ENCODE measurements at places on chromosomes 13 and 19.
A peak's percentile ranks its signal among the peaks of the same experiment; 100 is the strongest.

- DNase-seq = no peak
These were observed 78.9 kb upstream of the OLFM4 start for GRCh38 chr13:52949742-52950141.

GRCh38 chr19:49157445-49158224, at the start of gene TRPM4:
TSS of gene TRPM4 (plus strand) at chr19:49157792. CDS start at chr19:49157867, 75 bp downstream.
- DNase-seq = peak; percentile 79

DNA sequence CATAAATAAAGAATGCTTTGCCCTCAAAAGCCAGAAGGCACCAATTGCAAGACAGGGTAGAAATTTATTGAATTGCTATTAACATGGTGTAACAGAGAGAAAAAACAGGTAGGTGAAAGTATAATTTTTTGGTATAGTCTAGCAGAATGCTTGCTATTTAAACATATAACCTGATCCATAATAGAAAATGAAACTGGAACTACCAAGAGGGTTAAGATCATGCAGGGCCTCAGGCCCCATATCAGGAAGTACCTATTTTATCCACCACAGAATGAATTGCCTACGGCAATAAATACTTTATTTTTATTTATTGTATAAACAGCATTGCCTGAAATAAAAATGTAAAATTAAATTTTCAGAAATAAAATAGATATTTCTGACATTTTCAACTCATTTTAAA, 159.5 kb downstream of the PRR20E start:
- DNase-seq = no peak

GRCh38 chr13:67148161-67148571, 82.0 kb downstream of the PCDH9 start:
- no peak for DNase-seq

GRCh38 chr19:51064534-51065220, at the start of gene KLK13:
TSS of gene KLK13 (minus strand) at chr19:51065092. CDS start at chr19:51065067, 25 bp downstream.
- DNase-seq = no peak

DNA sequence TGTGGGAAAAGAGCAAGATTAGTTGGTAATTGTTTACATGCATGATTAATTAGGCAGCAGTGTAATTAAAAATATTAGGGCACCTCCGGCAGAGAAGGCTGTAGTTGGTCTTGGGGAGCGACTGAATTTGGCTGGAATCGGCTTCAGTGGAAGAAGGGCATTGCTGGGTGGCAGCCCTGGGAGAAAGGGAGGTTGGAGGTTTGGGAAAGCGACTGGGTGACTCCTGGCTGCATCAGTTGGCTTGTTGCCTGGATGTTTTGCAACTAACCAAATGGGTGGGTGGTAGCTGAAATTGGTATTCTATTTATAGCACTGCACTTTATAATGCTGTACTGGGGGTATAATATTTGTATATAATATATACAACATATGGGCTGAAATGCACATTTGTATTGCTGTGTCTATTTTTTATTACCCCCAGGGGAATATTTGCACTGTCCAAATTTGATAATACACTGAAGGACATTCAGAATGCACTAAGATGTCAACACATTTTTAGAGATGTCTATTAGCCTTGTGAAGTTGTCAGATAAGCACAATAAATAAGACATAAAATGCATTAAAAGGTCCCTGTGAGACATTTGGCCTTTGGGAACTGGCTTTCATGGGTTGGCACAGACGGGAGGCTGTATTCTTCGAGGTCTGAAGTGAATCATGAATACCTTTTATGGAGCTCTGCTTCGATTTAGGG, 1.7 kb downstream of the B3GLCT start:
- no peak for DNase-seq

GRCh38 chr13:110520431-110521295, 40.9 kb downstream of the RAB20 start:
- no peak for DNase-seq

DNA sequence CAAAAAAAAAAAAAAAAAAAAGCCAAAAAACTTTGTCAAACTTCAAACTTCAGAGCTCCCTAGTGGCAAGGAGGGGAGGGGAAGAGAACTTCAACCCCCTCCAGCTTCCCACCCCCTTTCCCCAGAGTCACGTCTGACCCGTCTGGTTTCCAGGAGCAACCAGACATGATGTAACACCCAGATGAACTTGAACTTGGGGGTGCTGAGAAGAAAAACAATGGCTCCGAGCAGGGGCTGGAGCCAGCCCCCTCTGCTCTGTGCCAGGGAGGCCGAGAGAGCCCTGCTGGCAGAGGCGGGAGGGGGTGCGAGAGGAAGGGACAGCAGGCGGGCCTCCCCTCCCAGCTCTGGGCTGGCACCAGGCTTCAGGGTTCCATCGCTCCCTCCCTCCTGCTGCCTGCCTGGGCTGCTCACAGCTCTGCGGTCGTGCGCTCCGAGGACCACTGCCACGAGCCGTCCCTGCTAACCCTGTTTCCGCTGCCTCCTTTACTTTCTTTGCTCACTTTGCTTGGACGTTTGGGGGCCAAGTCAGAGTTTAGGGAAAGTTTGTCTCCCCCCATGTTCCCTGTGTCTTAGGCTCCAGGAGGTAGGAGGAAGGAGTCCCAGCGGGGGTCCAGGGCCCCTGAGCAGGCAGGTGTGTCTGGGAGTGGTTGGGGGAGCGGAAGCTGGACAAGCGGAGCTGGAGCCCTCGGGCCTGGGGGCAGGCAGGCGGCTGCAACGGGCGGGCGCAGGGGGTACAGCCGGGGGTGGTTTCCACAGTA, 11.1 kb downstream of the LYL1 start:
- no peak for DNase-seq

GRCh38 chr13:111270126-111270525, 50.3 kb upstream of the TEX29 start:
- no peak for DNase-seq

DNA sequence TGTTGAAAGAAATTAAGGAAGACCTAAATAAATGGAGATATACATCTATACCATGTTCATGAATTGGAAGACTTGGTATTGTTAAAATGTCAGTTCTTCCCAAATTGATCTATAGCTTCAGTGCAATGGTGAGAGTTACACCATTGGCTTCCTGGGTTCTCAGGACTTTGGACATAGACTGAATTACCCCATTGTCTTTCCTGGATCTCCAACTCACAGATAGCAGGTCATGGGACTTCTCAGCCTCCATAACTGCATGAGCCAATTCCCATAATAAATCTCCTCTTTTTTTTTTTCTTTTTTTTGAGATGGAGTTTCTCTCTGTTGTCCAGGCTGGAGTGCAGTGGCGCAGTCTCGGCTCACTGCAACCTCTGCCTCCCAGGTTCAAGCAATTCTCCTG, 38.7 kb downstream of the CCNE1 start:
- DNase-seq = no peak

DNA sequence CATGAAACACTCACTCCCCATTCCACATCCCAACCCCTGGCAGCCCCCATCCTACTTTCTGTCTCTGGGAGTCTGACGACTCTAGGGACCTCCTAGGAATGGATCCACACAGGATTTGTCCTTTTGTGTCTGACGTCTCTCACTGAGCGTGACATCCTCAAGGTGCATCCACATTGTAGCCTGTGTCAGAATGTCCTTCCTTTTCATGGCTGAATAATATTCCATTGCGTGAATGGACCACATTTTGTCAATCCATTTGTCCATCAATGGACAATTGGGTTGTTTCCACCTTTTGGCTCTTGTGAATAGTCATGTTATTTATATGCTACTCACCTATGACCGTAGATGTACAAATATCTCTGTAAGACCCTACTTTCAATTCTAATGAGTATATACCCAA, 16.8 kb upstream of the NMRK2 start:
- DNase-seq = no peak

DNA sequence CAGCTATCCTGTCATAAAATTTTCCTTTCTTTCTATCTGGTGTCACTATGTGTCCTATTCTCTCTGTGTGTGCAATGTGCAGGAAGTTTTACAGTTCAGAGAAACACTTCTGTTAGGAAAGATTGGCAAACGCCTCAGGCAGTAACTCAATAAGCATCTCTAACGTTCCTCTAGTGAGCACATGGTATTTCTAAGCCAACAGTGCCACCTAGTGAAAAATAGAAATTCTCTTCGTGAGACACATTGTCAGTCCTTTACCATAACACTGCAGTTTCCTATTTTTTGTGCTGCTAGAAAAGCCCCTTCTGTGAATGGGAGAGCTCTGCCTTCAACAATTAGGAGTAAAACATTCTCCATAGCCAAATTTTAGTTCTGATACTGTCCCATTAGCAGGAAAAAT, 50.7 kb downstream of the ZNF723 start:
- no peak for DNase-seq

DNA sequence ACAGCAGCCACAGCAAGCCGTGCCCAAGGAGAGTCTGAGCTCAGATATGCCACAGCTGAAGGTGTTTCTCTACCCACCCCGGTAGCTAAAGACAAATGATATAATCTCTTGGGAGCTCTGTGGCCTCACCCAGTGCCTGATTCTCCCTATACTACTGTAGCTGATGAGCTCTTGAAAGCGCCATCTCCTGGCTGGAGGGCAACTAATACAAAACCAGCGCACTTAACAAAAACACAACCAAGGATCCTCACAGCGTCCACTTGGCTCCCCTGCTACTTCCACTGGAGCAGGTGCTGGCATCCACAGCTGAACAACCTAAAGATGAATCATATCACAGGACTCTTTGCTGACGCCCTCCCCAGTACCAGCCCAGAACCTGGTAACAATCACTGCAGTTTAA, 1212.0 kb downstream of the PCDH17 start:
- no peak for DNase-seq

DNA sequence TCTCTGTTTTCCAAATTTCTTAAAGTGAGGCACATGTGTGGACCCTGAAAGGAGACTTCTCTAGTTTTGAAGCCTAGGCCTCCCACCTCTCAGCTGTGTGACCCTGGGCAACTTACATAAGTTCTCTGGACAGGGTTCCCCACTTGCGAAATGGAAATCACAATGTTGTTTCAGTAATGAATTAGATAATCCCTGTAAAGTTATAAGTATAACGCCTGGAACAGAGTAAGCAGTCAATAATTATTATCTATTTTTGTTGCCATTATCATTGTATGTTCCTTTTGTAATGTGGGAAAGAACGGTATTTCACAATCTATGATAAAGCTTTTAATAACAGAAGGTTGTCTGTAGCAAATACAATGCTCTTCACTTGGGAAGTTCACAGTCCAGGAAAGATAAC, 437.3 kb upstream of the ZNF507 start:
- DNase-seq = no peak

GRCh38 chr13:25179011-25179410, 6.9 kb upstream of the AMER2 start:
- no peak for DNase-seq

DNA sequence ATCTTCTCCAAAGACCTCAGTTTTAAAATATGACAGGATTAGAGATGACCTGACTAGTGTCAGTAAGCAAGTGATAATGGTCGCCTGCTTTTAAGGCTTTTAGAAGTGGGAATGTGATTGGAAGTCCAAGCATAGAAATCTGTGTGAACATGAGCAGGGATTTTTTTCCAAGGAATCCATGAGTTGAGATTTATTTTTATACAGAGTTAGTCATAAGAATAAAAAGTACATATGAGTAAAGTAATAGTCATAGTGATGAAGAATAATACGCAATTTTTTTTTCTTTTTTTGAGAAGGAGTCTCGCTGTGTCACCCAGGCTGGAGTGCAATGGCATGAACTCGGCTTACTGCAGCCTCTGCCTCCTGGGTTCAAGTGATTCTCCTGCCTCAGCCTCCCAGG, 1.6 kb downstream of the ZNF546 start:
- no peak for DNase-seq

DNA sequence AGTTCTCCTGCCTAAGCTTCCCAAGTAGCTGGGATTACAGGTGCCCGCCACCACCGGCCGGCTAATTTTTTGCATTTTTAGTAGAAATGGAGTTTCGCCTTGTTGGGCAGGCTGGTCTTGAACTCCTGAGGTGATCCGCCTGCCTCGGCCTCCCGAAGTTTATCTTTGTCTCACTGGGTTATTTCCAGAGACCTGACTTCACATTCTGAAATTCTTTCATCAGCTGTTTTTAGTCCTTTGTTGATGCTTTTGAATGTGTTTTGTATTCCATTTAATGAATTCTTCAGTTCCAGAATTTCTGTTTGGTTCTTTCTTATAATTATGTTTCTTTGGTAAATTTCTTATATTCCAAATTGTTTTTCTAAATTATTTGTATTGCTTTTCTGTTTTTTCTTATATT, 55.4 kb upstream of the MLNR start:
- DNase-seq = no peak

DNA sequence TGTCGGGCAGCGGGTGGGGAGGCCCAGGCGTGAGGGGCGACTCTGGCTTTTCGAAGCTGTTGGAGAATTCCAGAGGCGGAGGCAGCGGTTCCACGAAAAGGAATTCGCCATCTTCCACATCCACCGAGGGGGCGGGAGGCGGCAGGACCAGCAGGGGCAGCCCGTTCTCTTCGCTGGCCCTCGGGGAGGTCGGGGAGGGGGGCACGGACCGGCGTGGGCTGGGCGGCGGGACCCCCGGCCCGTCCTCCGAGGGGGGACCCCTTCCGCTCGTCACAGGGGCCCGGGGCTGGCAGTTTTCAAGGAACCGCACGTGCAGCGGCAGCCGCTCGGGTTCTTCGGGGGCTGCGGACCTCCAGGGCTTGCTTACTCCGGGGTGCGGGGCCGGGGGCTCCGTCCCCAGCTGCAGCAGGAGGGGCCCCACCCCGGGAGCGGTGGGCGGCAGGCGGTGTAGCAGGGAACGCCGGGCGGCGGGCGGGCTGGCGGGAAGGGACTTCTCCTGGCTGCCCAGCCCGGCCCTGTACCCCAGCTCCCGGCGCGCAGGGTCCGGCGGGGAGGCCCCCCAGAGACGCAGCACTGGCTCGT, 18.0 kb downstream of the C19orf81 start:
- no peak for DNase-seq

- no peak for DNase-seq
These were observed 287.9 kb upstream of the NBEA start for GRCh38 chr13:34654203-34654602.

DNA sequence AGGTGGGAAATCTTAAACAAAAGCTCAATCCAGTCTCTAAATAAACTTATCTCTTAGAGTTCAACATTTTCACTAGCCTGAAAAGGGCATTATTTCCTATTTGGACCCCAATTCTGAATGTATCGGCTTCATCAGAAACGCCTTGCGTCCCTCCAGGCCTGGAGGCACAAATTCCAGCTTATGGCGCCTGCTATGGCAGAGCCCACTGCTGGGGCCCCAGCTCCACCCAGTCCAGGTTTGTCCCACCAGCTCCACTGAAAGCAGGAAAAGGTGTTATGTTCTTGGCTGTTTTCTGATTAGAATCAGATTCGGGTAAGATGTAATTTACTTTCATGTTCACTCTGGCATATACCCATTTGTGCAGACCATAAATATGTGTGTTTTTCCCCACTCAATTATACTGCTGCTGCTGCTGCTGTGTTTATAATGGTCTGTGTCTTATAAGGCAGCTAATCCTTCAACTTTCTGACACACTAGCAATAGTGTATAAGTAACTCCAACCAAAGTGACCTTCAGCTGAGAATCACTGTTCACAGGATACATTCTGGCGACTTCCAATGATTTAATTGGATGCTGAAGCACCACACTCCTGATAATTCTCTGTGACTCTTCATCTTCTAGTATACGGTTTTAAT, 6.4 kb downstream of the IRS2 start:
- no peak for DNase-seq
